Activated CD4-positive, alpha-beta T cell treated with anti-CD3 and anti-CD28 coated beads, Interleukin-2, amount 10 ng/mL, durations not matched to agents 24 days and 14 days (primary cell): ENCODE measurements at places on chromosomes 7 and 10. TPM values are rescaled to one million over a fixed set of nuclear protein-coding genes. Genes with fewer than 3 reads are reported as not detected.
A peak's percentile ranks its signal among the peaks of the same experiment; 100 is the strongest.

The GTF2IRD1 gene
- total RNA-seq = 1.4 and 2.7 TPM in 2 replicates

The TCERG1L gene
- total RNA-seq = not detected in 2 replicates

The PTF1A gene
- not detected in 2 replicates for total RNA-seq

The TRIM73 gene
- 3.8 and 5.8 TPM in 2 replicates for total RNA-seq

The ANKRD30A gene
- total RNA-seq = not detected in 2 replicates

The BEND7 gene
- total RNA-seq = not detected in 2 replicates

The PDIA4 gene
- total RNA-seq = 137 and 138 TPM in 2 replicates

The LGI1 gene
- not detected in 2 replicates for total RNA-seq

The LAMB1 gene
- 0.12 TPM in 1 of 2 replicates, not detected in the other for total RNA-seq

- no peak overlapping the region for H3K27ac ChIP-seq
- H3K36me3 ChIP-seq = peaks cover 20% of the 10 kb centered on the region
- no peak overlapping the region for H3K4me3 ChIP-seq
- no peaks in the 10 kb centered on the region for H3K4me1 ChIP-seq
These were observed 59.7 kb downstream of the HIPK2 start for GRCh38 chr7:139718141-139718540.

- H3K27ac ChIP-seq = no peak overlapping the region
- no peaks in the 10 kb centered on the region for H3K27me3 ChIP-seq
- DNase-seq = no peak
- no peaks in the 10 kb centered on the region for H3K36me3 ChIP-seq
These were observed 27.2 kb downstream of the PWWP2B start for GRCh38 chr10:132423966-132424861.

DNA sequence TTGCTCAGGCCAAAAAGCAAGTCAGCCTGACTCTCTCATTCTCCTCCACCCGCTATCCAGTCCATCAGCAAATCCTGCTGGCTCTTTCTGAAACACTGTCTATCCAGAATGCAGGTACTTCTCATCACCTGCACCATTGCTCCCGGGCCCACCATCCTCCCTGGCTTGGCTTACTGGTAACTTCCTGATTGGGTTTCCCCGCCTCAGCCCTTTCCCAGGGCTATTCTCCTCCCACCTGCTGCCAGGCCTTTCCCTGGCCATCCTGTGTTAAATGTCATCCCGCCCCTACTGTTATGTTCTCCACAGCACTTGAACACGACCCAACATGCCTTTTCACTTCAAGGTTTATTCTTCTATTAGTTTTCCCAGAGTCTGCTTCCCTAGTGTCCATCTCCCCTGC lies 124.0 kb downstream of the CNNM2 start:
- no peaks in the 10 kb centered on the region for H3K27me3 ChIP-seq
- no peak for DNase-seq
- H3K36me3 ChIP-seq = no peaks in the 10 kb centered on the region
- H3K27ac ChIP-seq = no peak overlapping the region

- DNase-seq = no peak
- no peak overlapping the region for H3K4me3 ChIP-seq
- H3K27me3 ChIP-seq = peaks cover 40% of the 10 kb centered on the region
- H3K4me1 ChIP-seq = no peaks in the 10 kb centered on the region
These were observed 1.8 kb upstream of the MEOX2 start for GRCh38 chr7:15688279-15688626.

DNA sequence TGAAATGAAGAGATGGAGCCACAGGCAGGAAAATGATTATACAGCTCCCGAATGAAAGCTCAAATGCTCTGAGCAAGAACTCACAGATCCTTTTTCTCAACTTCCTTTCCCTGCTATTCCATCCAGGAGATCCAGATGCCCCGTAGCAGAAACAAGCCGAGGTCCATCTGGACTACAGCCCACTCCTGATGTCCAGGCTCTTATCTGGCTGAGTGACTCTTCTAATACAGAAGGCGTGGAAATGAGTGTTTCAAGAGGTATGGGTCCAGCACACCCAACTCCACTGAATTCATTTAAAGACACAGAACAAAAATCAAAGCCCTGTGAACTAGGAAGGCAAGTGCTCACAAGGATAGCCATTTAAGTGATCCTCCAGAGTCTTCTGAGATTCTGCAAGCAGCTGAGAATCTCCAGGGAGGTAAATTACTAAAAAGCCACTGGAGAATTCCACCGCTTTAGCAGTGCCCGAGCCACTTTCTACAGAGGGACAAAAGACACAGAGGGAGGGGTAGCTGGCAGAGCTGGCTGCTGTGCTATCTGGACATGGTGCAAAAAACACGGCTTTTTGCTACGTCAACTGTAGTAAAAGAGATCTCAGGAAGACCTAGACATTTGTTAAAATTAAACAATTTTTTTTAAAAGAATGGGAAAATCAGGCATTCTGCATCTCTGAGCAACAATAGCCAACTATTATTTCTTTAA lies 24.5 kb downstream of the FAM171A1 start:
- no peak overlapping the region for H3K27ac ChIP-seq
- no peak overlapping the region for H3K4me3 ChIP-seq
- H3K36me3 ChIP-seq = no peaks in the 10 kb centered on the region
- DNase-seq = no peak
- no peaks in the 10 kb centered on the region for H3K4me1 ChIP-seq
- peaks cover 12% of the 10 kb centered on the region for H3K27me3 ChIP-seq

- H3K27ac ChIP-seq = no peak overlapping the region
- H3K4me3 ChIP-seq = peak overlapping the region; percentile 93
- no peaks in the 10 kb centered on the region for H3K36me3 ChIP-seq
- DNase-seq = peak; percentile 61
- peaks cover 35% of the 10 kb centered on the region for H3K27me3 ChIP-seq
- peaks cover 12% of the 10 kb centered on the region for H3K4me1 ChIP-seq
These were observed 686 bp downstream of the AASS start for GRCh38 chr7:122143376-122143750.

DNA sequence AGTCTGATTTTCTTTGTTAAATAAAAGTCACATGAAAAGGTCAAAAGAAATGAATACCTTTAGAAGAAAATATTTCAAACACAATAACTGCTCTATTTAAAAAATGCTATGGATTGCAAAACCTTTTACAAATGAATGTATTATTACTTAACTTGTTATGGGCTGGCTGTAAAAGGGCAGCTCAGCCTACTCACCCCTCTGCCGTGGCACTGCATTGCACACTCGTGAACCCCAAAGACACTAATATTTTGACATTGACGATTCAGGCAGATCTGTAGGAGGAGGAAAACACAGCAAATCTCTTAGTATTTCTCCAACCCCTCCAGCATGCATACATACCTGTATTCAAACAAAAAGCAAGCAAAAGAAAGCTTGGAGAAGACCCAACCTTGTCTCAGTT lies 149.5 kb downstream of the FANK1 start:
- no peak for DNase-seq
- no peak overlapping the region for H3K27ac ChIP-seq
- H3K27me3 ChIP-seq = no peaks in the 10 kb centered on the region

DNA sequence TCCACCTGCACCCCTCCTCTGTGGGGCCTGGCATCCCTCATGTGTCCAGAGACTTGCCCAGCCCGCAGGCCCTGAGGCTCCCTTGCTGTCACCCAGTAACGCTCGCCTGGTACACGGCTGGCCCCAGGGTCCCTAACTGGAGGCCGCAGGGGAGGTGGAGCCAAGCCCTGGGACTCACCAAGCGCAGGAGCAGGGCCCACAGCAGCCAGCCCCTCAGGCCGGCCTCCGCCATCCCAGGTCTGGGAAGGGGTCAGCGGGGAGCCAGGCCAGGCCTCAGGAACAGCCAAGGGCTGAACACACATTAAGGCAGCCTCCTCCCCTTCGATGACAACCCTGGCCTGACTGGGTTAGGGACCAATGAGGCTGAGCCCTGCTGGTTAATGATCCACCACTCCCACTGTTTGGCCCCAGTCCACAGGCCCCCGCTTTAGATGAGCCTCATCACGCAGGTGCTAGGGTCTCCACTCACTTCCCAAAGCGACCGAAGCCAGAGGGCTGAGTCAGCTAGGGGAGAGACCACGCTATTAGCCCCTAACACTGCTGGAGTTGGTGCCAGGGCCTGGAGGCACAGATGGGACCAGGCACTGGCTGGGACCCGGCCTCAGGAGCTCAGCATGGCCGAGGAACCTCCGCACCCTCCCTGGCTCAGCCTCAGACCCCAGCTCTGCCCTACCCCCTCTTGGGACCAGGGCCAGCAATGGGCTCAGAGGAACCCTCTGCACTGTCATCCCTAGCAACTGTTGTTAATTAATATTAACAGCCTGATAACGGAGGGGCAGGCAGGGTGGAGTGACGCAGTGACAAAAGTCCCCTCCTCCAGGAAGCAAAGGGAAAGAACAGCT lies at the start of gene NPC1L1:
TSS of gene NPC1L1 (minus strand) at position 303 of the 842 bp plus-strand sequence. CDS start at position 232, 71 bp downstream.
- no peaks in the 10 kb centered on the region for H3K4me1 ChIP-seq
- no peak within 1 kb of the TSS for H3K27ac ChIP-seq
- H3K36me3 ChIP-seq = no peaks in the 10 kb centered on the region
- DNase-seq = no peak
- H3K4me3 ChIP-seq = no peak within 1 kb of the TSS

DNA sequence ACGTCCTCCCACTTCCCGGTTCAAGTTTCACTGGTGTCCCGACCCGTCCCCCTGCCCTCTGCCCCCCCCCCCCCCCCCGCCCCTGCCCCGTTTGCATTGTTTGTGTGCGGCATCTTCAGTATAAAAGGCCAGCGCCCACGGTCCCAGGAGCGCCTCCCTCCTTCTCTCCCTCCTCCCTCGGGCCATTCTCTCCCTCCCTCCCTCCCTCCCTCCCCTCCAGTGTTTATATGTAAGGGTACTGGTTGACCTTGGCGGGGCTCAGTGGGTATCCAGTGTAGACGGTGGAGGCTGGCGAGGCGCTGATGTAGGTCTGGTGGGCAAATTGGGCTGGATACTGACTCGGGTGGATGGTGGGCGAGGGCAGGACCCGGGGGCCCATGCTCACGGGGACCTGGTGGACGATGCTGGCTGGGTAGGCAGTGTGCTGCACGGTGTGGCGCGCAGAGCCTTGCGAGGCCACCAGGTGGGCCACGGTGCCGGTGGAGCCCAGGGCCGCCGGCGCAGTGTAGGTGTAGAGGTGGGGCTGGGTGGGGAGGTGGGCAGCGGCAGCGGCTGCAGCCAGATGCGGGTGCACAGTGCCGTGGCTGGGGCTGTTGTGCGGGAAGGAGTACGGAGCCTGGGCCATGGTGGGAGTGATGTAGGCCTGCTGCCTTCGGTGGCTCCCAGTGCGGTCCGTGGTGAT lies 49.4 kb downstream of the CLEC2L start:
- no peak for DNase-seq
- no peak overlapping the region for H3K27ac ChIP-seq
- H3K36me3 ChIP-seq = peaks cover 5% of the 10 kb centered on the region
- no peak overlapping the region for H3K4me3 ChIP-seq
- H3K4me1 ChIP-seq = no peaks in the 10 kb centered on the region

DNA sequence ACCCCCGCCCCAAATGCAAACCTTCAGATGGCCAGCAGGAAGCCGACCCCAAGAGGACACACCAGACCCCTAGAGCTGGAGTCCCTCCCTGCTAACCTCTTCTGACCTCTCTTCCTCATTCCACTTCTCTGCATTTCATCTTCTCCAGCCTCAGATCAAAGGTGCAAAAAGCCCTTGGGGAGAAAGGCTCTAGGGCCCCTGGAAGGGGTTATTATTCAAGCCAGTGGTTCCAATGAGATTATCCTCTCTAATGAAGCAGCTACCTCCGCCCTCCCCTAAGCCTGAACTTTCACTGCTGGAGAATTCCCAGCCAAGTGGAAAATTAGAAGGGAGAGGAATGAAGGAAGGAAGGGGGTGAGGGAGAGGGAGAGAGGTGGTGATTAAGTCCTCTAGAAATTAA lies 343.9 kb downstream of the PLXNA4 start:
- H3K27me3 ChIP-seq = no peaks in the 10 kb centered on the region
- H3K36me3 ChIP-seq = no peaks in the 10 kb centered on the region
- no peak overlapping the region for H3K27ac ChIP-seq

GRCh38 chr10:118571123-118571522 lies 24.3 kb downstream of the PRLHR start:
- no peaks in the 10 kb centered on the region for H3K36me3 ChIP-seq
- H3K27me3 ChIP-seq = peaks cover 3% of the 10 kb centered on the region
- DNase-seq = peak; percentile 44
- no peak overlapping the region for H3K27ac ChIP-seq
- H3K4me1 ChIP-seq = no peaks in the 10 kb centered on the region

GRCh38 chr10:27911011-27911410 lies 87.9 kb downstream of the ODAD2 start:
- H3K4me1 ChIP-seq = no peaks in the 10 kb centered on the region
- no peak for DNase-seq
- peaks cover 4% of the 10 kb centered on the region for H3K27me3 ChIP-seq
- no peak overlapping the region for H3K4me3 ChIP-seq

- peak overlapping the region; percentile 85 for H3K4me3 ChIP-seq
- peaks cover 24% of the 10 kb centered on the region for H3K4me1 ChIP-seq
- no peaks in the 10 kb centered on the region for H3K36me3 ChIP-seq
- DNase-seq = peak; percentile 65
- H3K27me3 ChIP-seq = peaks cover 77% of the 10 kb centered on the region
These were observed 83.3 kb downstream of the PAX2 start for GRCh38 chr10:100828738-100829096.

DNA sequence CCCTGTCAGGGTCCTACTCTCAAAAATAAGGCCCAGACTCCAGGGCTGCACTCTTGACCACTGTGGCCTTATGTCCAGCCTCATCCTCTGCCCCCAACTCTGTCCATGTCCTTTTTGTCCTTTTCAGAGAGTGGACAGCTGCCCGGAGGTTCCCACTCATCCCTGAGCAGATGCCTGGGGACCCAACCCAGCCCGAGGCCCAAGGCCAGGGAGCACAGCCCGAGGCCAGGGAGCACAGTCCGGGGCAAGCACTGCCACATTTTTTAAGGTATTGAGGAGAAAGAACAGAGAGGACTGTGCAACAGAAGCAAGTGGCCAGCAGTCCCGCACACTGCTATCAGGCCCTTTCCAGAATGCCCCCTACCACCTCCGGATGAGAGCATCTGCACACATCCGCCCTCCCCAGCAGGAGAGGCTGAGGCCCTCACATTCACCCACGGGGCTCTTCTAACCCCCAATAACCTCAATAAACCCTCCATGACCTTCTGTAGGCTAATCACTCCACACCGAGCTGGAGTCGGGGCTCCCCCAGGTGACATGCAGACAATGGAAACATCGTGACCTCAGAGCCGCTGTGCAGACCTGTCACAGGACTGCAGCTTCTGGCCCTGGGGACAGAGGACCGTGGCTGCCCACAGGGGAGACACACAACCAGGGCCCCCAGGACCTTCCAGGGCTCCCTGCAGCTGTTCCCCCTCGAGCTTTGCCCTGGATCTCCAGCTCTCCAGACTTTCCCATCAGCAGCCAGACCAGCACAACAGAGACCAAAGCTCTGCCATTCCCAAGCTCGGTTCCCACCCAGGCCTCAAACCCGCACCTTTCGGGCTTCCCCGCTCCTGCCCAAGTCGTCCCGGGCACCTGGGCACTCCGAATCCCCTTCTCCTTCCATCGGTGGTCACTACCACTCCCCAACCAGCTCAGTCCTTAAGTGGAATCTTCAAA lies 51.4 kb downstream of the CAMK2B start:
- H3K27me3 ChIP-seq = peaks cover 2% of the 10 kb centered on the region
- H3K27ac ChIP-seq = no peak overlapping the region
- no peak overlapping the region for H3K4me3 ChIP-seq
- H3K36me3 ChIP-seq = no peaks in the 10 kb centered on the region
- no peaks in the 10 kb centered on the region for H3K4me1 ChIP-seq

GRCh38 chr10:68301301-68301700 lies 30.6 kb upstream of the HNRNPH3 start:
- no peaks in the 10 kb centered on the region for H3K36me3 ChIP-seq
- H3K27me3 ChIP-seq = no peaks in the 10 kb centered on the region
- H3K4me3 ChIP-seq = no peak overlapping the region
- DNase-seq = no peak
- H3K4me1 ChIP-seq = no peaks in the 10 kb centered on the region
- H3K27ac ChIP-seq = no peak overlapping the region

GRCh38 chr10:123562387-123562786 lies 103.8 kb upstream of the GPR26 start:
- DNase-seq = no peak
- no peak overlapping the region for H3K4me3 ChIP-seq
- H3K36me3 ChIP-seq = no peaks in the 10 kb centered on the region
- H3K27ac ChIP-seq = no peak overlapping the region
- H3K27me3 ChIP-seq = peaks cover 3% of the 10 kb centered on the region
